ENCODE measurements at places on chromosomes 5 and 9.

GRCh38 chr5:135089912-135090311 is 55.9 kb upstream of the PITX1 start:
- no peak for DNase-seq

DNA sequence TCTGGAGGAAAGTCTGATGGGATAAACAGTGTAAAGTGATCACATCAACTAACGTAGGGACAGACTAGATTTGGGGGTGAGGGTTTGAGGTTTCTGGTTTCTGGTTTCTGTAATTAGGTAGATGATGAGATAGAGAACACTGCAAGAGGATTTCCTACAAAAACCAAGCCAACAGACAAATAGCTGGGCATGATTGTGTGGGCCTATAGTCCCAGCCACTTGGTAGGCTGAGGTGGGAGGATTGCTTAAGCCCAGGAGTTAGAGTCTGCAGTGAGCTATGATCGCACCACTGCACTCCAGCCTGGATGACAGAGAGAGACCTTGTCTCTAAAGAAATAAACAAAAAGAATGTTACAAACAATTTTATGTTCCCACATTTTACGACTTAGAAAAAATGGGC is 34.4 kb upstream of the RNU6ATAC start:
- no peak for DNase-seq

DNA sequence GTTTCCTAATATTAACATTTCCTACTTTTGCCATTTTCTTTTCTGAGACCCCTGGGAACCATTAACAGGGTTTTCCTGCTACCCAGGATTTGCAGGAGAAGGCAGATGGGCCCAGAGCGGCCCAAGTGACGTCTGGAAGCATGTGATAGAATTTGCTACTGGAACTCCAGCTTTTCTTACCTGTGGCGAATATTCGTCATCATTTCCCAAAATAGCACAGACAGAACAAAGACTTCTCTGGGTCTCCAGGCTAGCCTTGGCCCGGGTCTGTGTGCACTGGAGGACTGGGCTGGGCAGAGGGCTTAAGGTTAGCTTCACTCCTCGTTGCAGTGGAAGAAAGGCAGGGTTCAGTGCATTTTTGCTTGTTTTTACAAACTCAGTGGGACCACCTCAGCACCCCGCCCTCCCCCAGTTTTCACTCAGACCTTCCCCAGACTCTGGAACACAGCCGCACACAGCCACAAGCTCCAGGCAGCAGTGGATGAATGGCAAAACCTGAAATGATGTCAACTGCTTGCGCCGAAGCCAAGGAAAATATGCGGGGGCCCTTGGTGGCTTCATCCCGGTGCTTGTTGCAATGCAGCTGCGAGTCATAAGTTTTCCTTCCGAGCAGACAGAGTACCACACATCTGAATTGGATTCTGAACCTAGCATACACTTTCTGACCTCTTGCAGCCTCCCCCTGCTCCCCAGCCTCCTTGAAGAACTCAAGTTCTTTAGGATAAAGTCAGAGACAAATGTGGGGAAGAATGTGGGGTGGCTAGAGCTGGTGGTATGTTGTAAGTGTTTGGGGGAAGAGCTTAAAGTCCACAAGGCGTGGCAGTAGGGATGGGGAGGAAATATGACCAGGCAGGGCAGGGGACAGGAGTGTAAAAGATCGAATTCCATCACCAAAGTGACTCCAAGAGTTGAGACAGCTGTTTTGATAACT is 586.0 kb downstream of the CCDC171 start:
- no peak for DNase-seq

DNA sequence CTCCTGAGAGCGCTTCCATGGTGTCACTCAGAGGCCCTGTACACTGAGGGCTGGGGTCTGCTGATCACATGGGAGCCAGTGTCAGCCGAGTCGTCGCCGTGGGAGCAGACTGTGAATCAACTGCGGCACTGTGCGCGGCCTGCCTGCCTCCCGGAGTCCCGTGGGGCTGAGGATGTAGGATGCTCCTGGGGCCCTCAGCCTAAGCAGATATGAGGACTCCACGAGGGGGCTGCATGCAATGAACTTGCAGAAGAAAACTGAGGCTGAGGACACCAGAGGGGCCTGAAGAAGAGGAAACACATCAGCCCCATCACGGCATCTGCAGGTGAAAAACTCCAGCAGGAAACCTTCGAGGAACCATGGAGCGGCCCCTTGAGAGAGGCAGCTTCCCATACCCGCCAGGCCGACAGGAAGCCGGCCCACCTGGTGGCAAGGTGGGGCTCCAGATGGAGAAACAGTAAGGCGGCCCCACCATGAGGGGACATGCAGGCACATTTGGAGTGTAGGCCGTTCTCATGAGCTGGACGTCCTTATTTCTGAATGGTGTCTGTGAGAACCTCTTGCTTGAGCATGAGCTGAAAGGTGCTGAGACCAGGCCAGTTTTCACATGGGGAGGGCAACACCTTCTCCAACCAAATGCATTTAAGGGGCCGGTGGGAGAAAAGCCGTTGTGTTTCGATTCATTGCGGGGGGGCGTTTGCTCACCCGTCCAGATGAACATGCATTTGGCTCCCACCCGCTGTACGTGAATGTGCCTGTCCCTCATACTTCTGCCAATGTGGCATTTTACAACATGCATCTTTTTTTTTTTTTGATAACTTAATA is 35.2 kb upstream of the ADAMTS2 start:
- no peak for DNase-seq
